ENCODE measurements at places on chromosomes 1 and 21.

- no peak for DNase-seq
These were observed 8.4 kb upstream of the MRPS6 start for GRCh38 chr21:34065027-34065426.

GRCh38 chr1:7620196-7620595 is 150.9 kb upstream of the VAMP3 start:
- no peak for DNase-seq

- no peak for DNase-seq
These were observed 23.8 kb downstream of the CASQ2 start for GRCh38 chr1:115744646-115745275.

DNA sequence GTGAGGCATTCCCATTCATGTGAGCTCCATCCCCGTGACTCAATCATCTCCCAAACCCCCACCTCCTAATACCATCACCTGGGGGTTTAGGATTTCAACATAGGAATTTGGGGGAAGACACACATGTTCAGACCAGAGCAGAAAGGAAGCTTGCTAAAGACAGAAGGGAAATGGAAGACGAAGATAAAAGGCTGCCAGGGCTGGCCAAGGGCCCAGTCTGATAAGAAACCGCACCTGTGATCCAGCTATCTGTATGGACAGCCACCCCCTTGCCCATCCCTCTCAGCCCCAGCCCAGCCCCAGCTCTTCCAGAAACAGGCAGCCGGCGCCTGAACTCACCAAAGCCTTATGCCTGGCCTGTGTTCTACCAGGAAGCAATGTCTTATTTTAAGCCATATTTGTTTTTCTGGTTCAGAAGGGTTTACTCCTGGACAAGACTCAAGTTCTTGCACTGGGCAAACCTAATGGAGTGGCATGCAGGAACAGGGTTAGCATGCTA is 198.4 kb upstream of the VAMP3 start:
- DNase-seq: peak; percentile 90

GRCh38 chr1:72433591-72433990 is 151.3 kb upstream of the NEGR1 start:
- no peak for DNase-seq

GRCh38 chr21:28537371-28538079 is 455.2 kb downstream of the LTN1 start:
- no peak for DNase-seq
